ENCODE measurements at places on chromosomes 12 and 14.

- no peak for DNase-seq
Observed at GRCh38 chr14:24246765-24247212, 4.4 kb upstream of the TINF2 start.

GRCh38 chr14:85301506-85301905 lies 228.4 kb upstream of the FLRT2 start:
- DNase-seq, result no peak

- DNase-seq, result no peak
Observed at GRCh38 chr14:23062002-23062401, 4.7 kb upstream of the CDH24 start.

GRCh38 chr14:38074081-38074480 lies 133.6 kb upstream of the SSTR1 start:
- DNase-seq, result no peak

GRCh38 chr12:27142101-27142721 lies 59.8 kb upstream of the C12orf71 start:
- peak; percentile 36 for DNase-seq
